ENCODE measurements at places on chromosomes 1 and 21. TPM values are rescaled to one million over a fixed set of nuclear protein-coding genes. Genes with fewer than 3 reads are reported as not detected.

Gene TTLL7
- total RNA-seq = 19.4 TPM

Gene ORC1
- total RNA-seq = 10.5 TPM

Gene PCAT6
- not detected for total RNA-seq

Gene ZMYM4
- 33.4 TPM for total RNA-seq

Gene MRAP
- not detected for total RNA-seq

Gene GNAT2
- under 0.01 TPM for total RNA-seq

Gene TNFSF4
- 2.3 TPM for total RNA-seq

Gene FCGR1A
- total RNA-seq = 0.19 TPM

Gene KISS1
- total RNA-seq = 1.5 TPM

Gene RGS5
- total RNA-seq = 388 TPM

Gene ETNK2
- 3.7 TPM for total RNA-seq

Gene OR2L8
- total RNA-seq = not detected

Gene CYP4A22
- total RNA-seq = not detected

Gene LCE1E
- total RNA-seq = not detected

Gene KRTAP21-2
- total RNA-seq = not detected

Gene ERICH3
- not detected for total RNA-seq

Gene PKLR
- not detected for total RNA-seq

Gene AMY2A
- not detected for total RNA-seq

Gene SEMA4A
- total RNA-seq = 0.19 TPM

Gene LMOD1
- total RNA-seq = 25.7 TPM

Gene HES5
- 0.28 TPM for total RNA-seq

Gene LCE2B
- not detected for total RNA-seq

Gene BLACAT1
- total RNA-seq = not detected

Gene NHLH1
- not detected for total RNA-seq

Gene OR10Z1
- total RNA-seq = not detected

Gene CRP
- total RNA-seq = not detected

Gene CELA2B
- total RNA-seq = not detected

Gene FOXD3
- total RNA-seq = not detected

Gene NR0B2
- not detected for total RNA-seq

Gene CASQ2
- total RNA-seq = under 0.01 TPM

Gene RAB3B
- total RNA-seq = 38.3 TPM

Gene GPN2
- 7.5 TPM for total RNA-seq

Gene SYT2
- under 0.01 TPM for total RNA-seq

Gene ADAM30
- not detected for total RNA-seq

Gene RIIAD1
- not detected for total RNA-seq

Gene NEGR1
- total RNA-seq = 13.8 TPM

Gene S100A13
- 98.0 TPM for total RNA-seq

Gene RHBDL2
- 1.2 TPM for total RNA-seq

Gene FH
- total RNA-seq = 199 TPM

Gene FOXD2
- under 0.01 TPM for total RNA-seq
